ENCODE measurements at places on chromosomes 7 and 10.

DNA sequence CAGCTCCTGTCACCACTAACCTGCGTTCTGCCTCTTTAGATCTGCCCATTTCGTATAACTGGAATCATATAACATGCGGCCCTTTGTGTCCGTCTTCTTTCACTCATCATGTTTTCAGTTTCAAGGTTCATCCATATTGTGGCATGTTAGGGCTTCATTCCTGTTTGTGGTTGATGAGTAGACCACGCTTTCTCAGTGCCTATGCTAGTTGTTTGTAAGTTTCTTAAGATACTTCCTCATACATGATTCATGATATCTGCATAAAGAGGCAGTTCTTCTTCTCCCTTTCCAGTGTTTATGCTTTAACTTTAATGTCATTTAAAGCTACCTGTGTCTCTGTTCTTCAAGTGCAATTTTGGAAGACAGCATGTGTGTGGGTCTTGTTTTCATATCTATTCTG is 79.5 kb upstream of the FAM20C start:
- no peak for DNase-seq

DNA sequence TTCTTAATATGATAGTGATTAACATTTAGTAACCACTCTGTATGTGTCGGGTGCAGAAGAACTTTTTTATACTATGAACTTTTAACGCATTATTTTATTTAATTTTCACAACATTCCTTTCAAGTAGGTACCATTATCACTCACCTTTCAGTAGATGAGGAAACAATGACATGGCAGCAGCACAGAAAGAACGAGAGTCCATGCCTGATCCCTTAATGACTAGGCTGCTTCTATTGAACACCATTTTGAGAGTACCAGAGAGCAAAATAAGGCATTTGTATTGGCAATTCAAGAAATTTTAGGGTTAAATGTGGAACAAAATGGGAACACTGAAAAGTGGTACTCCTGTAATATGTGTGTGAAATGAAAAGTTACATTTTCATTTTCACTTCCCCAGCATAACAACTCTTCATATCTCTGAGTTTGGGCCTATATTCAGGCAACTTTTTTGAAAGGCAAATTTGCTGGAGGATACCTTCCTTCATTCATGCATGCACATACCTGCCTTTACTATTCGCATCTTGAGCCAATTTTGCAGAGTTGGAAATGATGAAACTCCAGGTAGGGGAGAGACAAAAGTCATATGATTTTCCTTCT is 12.8 kb downstream of the LRRN3 start:
- no peak for DNase-seq

- DNase-seq = no peak
These were observed 640.0 kb downstream of the IPMK start for GRCh38 chr10:57627642-57628178.

DNA sequence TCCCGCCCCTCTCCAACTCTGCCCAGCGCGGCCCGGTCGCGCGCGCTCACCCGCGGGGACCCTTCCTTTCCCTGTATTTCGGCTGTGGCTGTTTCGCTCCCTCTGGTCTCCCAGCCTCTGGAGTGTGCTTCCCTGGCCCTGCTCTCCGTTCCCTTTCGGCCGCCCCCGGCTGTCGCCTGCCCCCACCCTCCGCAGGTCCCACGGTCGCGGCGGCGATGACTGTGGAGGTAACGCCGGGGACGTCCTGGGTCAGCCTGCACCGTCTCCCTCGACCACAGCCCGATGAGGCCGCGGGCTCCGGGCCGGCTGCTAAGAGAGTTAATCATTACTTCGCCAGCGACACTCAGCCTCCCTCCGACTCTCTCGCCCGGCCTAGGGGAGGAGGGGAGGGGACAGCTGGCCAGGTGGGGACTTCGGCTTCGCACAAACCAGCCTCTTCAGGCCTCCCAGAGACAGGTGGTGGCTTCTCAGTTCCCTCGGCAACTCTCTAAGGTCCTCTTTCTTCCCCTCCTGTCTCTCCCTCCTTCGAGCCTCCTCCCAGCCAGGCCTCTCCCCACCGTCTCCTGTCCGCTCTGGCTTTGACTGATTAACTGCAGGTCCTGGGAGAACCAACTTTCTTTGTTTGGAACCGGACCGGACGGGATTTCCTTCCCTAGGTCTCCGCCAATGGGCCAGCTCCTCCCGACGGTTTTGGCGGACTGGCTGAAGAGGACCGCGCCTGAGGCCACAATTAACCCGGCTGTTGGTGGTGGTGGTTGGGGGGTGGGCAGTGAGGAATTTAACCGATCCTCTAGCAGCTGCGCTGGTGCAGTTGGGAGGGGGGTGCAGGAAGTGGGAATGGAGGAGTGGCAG is 5.6 kb upstream of the PAX2 start:
- no peak for DNase-seq

- DNase-seq = no peak
These were observed 120.3 kb upstream of the ADAM12 start for GRCh38 chr10:126508535-126509040.

- no peak for DNase-seq
These were observed 6.6 kb downstream of the ANK3 start for GRCh38 chr10:60382946-60383681.

GRCh38 chr10:48454302-48455054 is 148.0 kb downstream of the MAPK8 start:
- no peak for DNase-seq

DNA sequence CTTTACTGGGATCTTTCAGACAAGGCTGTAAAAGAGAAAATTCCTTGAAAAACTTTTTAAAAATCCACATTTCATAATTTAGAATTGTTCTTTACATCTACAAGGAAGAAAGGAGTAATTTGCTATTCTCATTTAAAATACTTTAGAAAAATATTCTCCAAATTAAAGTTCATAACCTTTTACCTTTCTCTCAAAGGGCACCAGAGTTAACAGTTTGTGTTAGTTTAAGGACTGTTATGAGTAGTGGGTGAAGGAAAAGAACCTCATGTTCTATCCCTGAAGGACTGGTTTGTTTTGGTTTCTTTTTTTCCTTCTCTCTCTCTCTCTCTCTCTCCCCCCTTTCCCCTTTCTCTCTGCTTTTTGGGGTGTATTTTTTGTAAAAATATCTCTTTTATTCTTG is 4.1 kb downstream of the AGMO start:
- DNase-seq = no peak

- DNase-seq = no peak
These were observed 40.2 kb downstream of the CUL1 start for GRCh38 chr7:148738737-148739535.

DNA sequence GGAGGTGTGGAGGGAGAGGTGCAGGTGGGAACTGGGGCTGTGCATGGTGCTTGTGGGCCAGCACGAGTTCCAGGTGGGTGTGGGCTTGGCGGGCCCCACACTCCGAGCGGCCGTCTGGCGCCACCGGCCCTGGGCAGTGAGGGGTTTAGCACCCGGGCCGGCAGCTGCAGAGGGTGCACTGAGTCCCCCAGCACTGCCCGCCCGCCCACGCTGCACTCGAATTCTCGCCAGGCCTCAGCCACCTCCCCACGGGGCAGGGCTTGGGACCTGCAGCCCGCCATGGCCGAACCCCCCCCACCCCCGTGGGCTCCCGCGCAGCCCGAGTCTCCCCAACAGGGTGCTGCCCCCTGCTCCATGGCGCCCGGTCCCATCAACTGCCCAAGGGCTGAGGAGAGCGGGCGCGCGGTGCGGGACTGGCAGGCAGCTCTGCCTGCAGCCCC is 810.2 kb downstream of the PCDH15 start:
- no peak for DNase-seq

DNA sequence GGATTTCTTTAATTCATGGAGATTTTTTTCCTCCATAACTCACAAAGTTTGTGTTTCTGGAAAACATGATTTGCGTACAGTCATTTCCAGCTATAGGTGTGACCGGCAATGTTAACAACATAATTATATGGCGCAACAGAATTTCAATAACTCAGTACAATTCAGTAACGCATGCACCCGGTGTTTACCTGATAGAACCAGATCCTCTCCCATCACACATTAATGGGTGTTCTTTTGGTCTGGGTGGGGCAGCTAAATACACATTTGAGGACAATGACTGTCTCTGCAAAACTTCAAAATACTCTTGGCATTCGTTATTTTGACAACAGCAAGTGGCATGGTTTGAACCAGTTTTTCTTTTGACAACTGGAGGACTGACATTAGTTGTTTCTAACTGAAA is 102.3 kb downstream of the KLF6 start:
- no peak for DNase-seq

Data from stimulated activated CD8-positive, alpha-beta memory T cell treated with anti-CD3 and anti-CD28 coated beads, Interleukin-15, amount 100 ng/mL, for 24 hours (primary cell).